ENCODE measurements at places on chromosomes 2 and 18. TPM values are rescaled to one million over a fixed set of nuclear protein-coding genes. Genes with fewer than 3 reads are reported as not detected.

ZSWIM2 gene
- total RNA-seq: not detected

DNA sequence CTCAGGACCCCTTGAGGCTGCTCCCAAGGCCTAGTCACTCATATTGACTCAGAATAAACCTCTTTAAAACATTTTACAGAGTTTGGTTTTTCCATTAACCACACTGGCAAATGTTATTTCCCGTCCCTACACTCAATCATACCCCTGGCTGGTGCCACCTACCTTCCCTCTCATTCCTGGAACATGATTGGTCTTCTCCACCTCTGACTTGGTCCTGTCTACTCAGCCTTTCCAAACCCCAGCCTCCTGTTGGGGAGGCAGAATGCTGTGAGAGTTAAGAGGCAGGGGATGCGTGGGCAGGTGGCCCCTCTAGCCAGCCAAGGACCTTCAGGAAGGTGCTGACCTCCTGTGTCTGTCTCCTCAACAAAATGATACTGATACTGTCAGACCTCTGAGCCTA is 149.3 kb downstream of the CABLES1 start:
- no peak for DNase-seq

- no peak for DNase-seq
Measured at GRCh38 chr2:105301646-105302045, 27.9 kb downstream of the TGFBRAP1 start.

SLC38A11 gene
- total RNA-seq: not detected

DCC gene
- 0.09 TPM for total RNA-seq

DNA sequence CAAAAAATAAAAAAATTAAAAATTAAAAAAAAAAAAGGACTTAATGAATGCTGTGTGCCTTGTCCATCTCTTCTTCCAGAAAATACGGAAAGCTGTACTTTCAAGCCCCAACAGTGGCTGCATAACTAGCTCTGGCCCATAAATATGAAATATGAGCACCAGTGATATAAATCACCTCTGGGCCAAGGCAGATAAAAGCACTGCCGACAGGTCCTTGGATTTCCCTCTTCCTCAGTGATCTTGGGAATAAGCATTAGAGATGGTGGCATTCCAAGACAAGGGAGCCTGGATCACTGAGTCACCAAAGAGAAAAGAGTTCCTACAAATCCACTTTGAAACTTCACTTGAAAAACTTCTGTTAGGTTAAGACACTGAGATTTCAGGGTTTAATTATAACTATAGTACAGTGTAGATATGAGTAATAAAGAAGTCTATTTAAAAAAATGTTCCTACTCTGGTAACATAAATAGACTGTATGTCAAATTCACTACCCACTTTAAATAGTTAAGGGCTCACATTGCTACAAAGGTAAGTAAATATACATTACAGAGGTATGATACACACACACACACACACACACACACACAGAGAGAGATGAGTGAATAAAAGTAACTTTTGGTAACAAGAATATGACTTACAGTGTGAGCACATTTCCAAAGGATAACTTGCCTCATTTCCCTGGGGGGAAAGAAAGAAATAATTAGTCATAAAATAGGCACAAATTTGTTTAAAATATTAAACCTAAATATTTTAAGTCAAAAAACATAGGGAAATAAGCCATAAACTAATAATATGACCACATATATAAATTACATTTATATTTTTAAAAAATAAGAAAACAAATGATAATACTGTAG is 35.6 kb downstream of the PPP3R1 start:
- peak; percentile 49 for DNase-seq

GRCh38 chr2:235636546-235636945 is 142.7 kb downstream of the AGAP1 start:
- no peak for DNase-seq

PNKD gene
- 27.2 TPM for total RNA-seq

DNA sequence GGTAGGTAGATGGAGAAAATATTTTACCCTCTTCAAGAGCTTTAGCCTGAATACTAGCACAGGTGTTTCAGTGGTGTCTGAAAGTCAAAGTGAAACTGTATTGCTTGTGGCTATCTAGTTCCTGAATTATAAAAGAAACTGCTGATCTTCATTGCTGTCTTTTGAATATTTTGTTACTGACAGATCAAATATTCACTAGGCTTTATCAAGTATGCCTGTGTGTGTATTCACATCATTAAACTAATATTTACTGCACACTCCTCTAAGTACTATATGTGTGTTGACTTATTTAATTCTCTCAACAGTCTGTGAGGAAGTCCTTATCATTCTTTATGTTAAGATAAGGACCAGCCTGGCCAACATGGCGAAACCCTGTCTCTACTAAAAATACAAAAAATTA is 139.6 kb downstream of the SOCS6 start:
- DNase-seq: no peak

All from fibroblast of the aortic adventitia (primary cell).